ENCODE measurements at places on chromosomes 2 and 18. TPM values are rescaled to one million over a fixed set of nuclear protein-coding genes. Genes with fewer than 3 reads are reported as not detected.

FAM110C gene
- total RNA-seq: 11.2 TPM

- DNase-seq: no peak
Observed at GRCh38 chr18:28735731-28736130, 558.8 kb upstream of the CDH2 start.

- DNase-seq: no peak
Observed at GRCh38 chr2:85564144-85564563, 2.9 kb upstream of the GGCX start.

TYW5 gene
- 25.3 TPM for total RNA-seq

CAPN10 gene
- total RNA-seq: 58.3 TPM

- DNase-seq: no peak
Observed at GRCh38 chr2:58669998-58670397, 428.9 kb upstream of the FANCL start.

DNA sequence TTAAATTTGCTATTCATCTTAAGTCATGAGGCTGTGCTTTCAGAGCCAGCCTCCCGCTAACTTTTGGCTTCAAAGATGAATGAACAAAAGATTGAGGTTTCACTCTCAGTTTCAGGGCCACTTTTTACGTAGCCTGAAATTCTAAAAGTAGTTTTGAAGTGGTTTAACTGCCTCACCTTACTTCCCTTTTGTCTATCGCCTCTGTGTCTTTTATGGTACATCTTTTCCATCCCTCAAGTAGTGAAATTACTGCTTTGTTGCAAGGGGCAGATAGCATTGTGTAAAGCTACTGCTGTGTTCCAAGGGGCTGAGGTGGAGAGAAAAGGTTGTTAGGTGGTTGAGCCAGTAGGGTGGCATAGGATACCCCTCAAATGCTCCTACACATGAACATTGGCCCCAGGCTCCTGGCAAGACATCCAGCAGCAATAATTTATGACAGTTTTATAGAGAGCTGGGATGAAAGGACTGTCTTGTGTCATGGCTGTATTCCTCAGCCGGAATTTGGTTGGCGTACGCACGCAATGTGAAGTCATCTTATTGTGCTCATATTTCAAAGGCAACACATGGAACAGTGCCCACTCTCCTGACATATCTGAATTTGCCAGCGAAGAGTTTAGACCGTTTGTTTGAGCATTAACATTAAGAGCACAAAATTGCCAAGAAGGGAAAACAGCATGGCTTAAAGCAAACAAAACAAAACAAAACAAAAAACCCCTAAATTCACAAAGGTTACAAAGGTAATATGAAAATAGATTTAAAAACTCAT lies 32.2 kb downstream of the QPCT start:
- peak; percentile 76 for DNase-seq

DNA sequence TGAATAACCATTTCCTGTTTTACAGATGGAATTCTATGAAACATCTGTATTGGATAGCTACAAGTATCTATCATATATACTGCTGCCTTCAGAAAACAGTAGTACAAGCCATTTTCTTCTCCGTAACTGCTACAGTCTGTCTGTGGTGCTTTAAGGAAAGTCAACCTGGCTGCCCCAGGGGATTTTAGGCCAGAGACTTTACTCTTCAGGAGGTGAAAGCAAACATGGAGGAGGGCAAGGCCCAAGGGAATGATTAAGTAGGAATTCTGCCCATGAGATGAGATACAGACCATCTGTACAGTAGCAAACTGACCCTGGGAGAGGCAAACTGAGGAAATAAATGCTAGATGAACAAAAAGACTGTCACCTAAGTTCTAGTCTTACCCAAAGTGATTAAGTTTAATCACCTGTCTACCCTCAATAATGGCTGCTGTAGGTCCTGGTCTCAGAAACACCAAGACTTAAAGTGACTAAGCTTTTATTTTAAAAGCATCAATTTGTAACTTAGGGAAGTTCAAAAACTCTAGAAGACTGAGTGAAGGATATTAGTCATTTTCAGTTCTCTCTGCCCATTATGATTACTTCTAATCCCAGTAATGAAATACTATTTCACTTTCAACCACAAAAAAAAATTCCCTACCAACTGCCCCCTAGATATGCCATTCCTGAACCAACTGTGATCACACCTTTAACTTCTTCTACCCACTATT lies 14.8 kb downstream of the MBD2 start:
- DNase-seq: no peak

DNA sequence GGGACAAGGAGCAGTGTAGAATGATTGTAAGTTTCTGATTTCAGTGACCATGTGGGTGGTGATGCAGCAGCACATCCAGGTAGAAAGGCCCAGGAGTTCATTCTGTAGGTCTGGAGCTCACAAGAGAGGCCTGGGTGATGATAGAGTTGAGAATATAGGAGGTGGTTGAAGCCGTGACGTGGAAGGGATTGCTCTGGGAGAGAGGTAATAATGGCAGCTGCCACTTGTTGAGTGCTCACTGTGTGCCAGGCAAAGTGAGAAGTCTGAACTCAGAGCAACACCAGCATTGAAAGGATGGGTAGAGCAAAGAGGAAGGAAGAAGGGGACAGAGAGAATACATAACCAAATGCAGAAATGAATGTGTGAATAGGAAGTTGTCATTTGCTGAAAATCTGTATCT lies 3.3 kb downstream of the TTLL4 start:
- no peak for DNase-seq

GRCh38 chr2:24084386-24085199 lies at the start of gene TP53I3:
TP53I3 (minus strand) TSS chr2:24084834; CDS start chr2:24084326, 508 bp downstream.
- DNase-seq: peak; percentile 98

CNPPD1 gene
- total RNA-seq: 36.2 TPM
